ENCODE measurements at places on chromosomes 4 and X.
A peak's percentile ranks its signal among the peaks of the same experiment; 100 is the strongest.

DNA sequence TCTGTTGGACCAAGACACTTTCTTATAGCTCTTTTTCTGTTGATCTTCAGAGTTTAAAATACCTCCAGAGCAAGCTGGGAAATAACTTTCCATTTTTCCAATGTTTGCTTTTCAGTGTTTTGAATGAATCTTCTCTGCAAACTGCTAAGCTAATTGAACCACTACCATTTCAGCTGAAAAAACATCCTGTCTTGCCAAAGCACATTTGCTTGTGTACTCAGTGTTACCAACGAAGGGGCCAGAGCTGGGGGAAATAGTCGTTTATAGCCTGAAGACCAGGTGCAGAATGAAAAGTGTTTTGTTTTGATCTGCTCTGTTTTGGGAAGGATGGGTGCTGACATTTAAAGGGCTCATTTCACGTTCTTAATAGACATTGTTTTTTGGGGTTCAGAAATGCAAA, 88.4 kb upstream of the CLNK start:
- no peak for ATAC-seq

DNA sequence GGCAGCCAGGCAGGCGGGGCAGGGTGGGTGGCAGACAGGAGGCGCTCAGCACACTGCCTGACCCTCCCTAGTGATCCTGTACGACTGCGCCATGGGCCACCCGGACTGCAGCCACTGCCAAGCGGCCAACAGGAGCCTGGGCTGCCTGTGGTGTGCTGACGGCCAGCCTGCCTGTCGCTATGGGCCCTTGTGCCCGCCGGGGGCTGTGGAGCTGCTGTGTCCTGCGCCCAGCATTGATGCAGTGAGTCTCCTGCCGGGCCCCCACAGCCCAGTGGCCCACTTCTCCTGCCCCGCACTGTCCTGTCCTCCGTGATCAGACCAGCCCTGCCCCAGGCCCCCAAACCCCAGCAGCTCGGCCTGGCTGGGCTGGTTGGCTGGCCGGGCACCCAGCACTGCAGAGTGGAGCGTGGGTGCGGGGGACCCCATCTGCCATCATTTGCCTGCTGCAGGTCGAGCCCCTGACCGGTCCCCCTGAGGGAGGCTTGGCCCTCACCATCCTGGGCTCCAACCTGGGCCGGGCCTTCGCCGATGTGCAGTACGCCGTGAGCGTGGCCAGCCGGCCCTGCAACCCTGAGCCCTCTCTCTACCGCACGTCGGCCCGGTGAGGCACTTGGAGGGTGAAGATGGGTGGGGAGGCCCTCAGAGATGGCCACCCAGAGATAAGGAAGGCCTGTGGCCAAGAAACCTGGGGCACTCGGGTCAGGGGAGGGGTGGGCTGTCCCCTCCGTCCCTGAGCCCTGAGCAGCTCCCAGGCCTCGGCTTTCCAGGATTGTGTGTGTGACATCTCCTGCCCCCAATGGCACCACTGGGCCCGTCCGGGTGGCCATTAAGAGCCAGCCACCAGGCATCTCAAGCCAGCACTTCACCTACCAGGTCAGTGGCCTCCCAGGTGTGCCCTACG, 7.6 kb downstream of the PLXNB3 start:
- no peak for ATAC-seq

GRCh38 chr4:144584428-144584827, 61.5 kb upstream of the HHIP start:
- no peak for ATAC-seq

DNA sequence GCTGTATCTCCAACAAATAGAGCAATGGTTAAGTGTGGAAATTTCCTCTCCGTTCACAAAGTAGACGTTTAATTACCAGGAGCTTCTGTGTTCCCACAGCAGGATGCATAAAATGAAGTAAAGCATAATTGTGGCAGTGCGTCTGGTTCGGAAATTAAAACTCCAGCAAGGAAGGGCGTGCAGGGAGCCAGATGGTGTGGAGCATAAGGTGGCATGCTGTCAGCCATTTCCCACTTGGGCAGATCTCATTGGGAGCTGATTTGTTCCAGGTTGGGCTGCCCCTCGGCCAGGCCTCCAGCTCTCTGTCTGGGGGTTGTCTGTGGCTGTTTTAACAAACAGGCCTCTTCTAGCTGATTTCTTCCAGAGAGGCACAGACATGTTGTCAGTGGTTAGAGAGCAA, 182.1 kb upstream of the CLNK start:
- no peak for ATAC-seq

DNA sequence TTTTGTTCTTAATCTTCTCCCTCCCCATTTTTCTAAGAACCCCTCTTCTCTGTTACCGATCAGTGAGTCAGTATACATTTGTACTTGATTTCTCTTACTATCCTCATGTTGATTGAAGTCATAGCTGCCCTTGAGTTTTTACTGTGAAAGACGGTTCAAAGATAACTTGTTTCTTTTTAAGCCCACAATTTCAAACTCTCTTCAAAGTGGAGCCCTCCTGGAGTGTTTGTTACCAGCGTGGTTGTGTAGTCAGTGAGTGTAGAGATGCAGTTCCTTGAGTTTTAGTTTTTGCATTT, 7.9 kb downstream of the PPP1R3F start:
- no peak for ATAC-seq

GRCh38 chr4:27835851-27836250, 975.2 kb downstream of the STIM2 start:
- ATAC-seq, result no peak

GRCh38 chr4:149116806-149117205, 674.6 kb upstream of the NR3C2 start:
- no peak for ATAC-seq

DNA sequence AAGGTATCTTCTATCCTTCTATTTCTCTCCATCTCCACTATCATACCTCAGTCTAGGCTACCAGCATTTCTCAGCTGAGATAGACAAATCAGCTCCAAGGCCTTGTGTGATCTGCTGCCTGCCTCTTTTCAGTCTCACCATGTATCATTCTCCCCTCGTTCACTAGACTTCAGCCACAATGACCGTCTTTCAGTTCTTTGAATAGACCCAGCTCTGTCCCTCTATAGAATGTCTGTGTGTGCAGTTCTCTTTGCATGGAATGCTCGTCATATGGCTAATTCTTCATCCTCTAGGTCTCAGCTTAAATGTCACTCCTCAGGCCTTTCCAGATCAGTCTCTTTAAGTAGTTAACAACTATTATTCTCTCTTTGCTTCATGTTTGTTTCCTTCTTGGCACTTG, 6.5 kb downstream of the IGBP1 start:
- ATAC-seq, result no peak

GRCh38 chr4:124902001-124902515, 189.5 kb upstream of the ANKRD50 start:
- ATAC-seq, result no peak

DNA sequence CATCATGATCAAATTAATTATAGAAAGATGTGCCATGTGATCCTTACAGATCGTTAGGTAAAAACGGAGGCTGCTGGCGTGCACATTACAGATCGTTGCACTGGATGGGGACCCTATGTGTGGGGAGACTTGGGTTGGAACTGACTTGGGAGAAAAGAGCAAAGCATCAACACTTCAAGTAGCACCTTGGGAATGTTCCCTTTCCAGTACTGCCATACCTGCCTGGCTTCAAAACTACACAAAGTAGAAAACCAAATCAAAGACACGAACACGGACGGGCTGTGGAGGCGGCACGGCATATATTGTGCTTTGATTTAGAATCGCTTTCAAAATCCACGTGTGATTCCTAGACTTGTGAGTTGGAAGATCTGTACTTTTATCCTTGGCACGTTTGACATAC, 898 bp downstream of the CMC4 start:
- no peak for ATAC-seq

DNA sequence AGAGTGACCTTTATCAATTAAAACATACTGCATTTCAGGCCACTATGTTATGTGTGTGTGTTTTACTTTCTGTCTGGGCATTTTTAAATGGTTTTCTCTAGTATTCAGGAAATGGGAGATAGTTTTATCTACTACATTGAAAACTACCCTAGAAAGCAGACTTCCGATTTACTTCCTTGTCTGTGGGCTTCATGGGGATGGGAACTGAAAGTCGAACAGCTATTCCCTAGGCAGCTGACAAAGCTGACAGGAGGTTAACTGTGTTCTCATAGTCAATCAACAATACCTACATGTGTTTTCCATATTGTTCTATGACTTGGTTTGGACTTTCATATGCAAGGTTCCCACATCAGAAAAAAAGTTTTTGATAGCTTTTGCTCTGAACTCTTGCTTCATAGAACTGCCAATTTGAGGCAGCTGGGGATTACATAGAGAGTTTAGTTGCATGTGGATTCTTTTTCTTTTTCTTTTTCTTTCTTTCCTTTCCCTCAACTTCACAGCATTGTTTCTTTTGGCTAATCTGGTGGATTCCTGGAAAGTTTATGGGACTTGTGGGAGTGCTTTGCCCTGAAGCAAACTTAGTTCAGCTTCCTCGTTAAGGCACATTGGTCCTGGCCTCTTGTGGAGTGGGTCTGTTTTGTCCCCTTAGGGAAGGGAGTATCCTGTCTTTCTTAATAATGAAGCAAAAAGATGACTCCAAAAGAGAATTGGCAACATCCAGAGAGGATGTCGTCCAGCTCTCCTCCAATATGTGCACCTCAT, 327.1 kb upstream of the GIMD1 start:
- ATAC-seq, result no peak

- ATAC-seq, result no peak
Observed at GRCh38 chrX:65657659-65658058, 9.8 kb upstream of the MSN start.

GRCh38 chr4:114807759-114808404, 209.3 kb downstream of the UGT8 start:
- ATAC-seq, result peak; percentile 60

GRCh38 chrX:133005042-133005441, 46.6 kb upstream of the HS6ST2 start:
- no peak for ATAC-seq

DNA sequence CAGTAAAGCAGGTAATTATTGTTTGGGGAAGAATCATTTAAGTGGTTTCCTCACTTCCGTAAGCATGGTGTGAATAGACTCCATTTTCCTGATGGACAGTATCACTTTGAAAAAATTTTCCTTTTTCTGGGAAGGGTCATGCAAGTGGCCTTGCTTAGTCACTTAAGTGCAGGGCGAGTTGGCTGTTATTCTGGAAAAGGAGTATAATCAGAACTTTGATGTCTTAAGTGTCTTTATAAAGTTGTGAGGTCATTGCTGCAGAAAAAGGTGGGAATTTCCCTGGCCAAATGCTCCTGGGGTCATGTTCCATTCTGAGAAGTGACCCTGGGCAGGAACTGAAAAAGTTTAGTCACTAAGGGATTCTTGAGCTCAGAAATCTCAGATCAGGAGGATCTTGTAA, 146.1 kb upstream of the OTUD4 start:
- peak; percentile 25 for ATAC-seq

DNA sequence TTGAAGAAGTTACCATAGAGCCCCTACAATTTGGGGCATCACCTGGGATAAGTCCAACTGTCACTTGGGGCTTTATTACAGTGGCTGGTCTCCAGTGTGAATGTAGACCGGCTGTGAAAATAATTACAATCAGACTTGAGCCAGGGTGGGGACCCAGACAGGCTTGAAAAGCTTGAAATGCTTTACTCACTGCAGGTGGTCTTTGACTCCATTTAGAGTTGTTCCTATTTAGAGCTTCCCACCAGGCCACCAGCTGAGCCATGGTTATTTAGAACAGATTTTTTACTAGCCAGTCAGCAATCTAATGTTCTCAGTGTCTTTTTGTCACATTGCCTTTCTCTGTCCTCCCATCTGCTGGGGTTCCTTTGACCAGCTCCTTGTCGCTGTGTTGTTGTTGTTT, 5.7 kb downstream of the ARHGAP10 start:
- no peak for ATAC-seq

DNA sequence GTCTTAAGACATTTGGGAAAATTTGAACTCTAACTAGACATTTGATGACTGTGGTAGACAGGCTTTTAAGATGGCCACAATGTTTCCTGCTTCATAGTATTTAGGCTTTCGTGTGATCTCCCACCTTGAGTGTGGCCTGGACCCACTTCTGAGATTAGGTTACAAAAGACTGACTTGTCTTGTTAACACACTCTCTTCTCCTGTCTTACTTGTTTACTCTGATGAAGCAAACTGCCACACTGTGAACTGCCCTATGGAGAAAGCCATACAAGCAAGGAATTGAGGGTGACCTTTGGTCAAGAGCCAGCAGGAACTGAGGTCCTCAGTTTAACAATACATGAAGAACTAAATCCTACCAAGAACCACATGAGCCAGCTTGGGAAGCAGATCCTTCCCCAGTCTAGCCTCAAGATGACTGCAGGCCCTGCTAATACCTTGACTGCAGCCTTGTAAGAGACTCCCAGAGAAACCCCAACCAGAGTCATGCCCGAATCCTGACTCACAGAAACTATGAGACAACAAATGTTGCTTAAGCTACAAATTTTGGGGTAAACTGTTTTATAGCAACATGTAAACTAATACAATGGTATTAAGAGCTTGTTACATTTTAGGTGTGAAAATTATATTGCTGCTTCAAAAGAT, 20.3 kb downstream of the UBA6 start:
- peak; percentile 46 for ATAC-seq

- ATAC-seq, result no peak
Observed at GRCh38 chrX:15366506-15367352, 17.5 kb downstream of the VEGFD start.

GRCh38 chrX:139801397-139801813, 93.4 kb upstream of the MCF2 start:
- ATAC-seq, result no peak

GRCh38 chr4:75922588-75922987, 18.2 kb downstream of the NAAA start:
- no peak for ATAC-seq

DNA sequence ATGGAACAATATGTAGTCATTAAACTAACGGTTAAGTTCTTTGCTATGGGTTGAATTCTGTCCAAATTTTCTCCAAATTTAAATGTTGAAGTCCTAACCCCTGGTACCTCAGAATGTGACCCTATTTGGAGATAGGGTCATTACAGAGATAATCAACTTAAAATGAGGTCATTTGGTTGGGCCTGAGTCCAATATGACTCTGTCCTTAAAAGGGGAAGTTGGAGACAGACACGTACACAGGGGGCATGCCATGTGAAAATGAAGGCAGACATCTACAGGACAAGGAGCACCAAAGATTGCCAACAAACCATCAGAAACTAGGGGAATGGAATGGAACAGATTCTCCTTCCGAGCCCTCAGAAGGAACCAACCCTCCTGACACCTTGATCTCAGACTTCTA, 492.0 kb upstream of the FTHL17 start:
- ATAC-seq, result no peak

GRCh38 chr4:653080-653821, 20.8 kb downstream of the ATP5ME start:
- no peak for ATAC-seq

GRCh38 chrX:122813876-122814275, 370.2 kb upstream of the GRIA3 start:
- no peak for ATAC-seq

DNA sequence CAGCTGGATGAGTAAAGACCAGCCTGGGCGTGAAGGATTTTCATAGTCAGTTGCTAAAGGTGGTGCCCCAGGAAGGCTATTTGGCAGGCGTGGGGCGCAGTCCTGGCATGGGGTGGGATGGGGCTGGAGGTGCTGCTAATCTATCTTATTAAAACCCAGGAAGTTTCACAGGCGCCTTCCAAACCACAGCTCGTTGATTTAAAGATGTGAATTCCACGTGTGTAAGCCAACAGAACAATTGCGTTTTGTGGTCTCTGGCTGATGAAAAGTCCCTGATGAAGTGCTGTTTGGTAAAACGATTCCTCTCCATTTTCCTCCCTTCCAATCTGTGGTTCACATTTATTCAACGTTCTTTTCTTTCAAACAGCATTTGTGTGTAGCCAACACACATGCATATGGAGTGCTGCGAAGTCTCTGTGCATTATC, 105.0 kb downstream of the TBL1X start:
- ATAC-seq, result no peak
